Hematopoietic multipotent progenitor cell (in vitro differentiated cells): ENCODE measurements at places on chromosomes 2 and 18. TPM values are rescaled to one million over a fixed set of nuclear protein-coding genes. Genes with fewer than 3 reads are reported as not detected.

SPC25 gene
- total RNA-seq: 0.27 TPM

MAL gene
- total RNA-seq: 0.54 TPM

SCN2A gene
- total RNA-seq: under 0.01 TPM

UGT1A7 gene
- not detected for total RNA-seq

ABCB11 gene
- total RNA-seq: 0.27 TPM

EPB41L3 gene
- total RNA-seq: 6.2 TPM

EVX2 gene
- total RNA-seq: not detected

LCT gene
- 0.27 TPM for total RNA-seq

FER1L5 gene
- not detected for total RNA-seq

STON1 gene
- total RNA-seq: 3.5 TPM

DGUOK gene
- 38.5 TPM for total RNA-seq

GPR55 gene
- total RNA-seq: 0.81 TPM

PROKR1 gene
- total RNA-seq: under 0.01 TPM

KIF5C gene
- total RNA-seq: under 0.01 TPM

TGIF1 gene
- 56.0 TPM for total RNA-seq

IL18RAP gene
- total RNA-seq: 0.27 TPM

OR6B2 gene
- not detected for total RNA-seq

CCL20 gene
- not detected for total RNA-seq

ERICH2 gene
- total RNA-seq: not detected

TNFRSF11A gene
- 2.2 TPM for total RNA-seq
